ENCODE measurements at places on chromosomes 7 and 10.

DNA sequence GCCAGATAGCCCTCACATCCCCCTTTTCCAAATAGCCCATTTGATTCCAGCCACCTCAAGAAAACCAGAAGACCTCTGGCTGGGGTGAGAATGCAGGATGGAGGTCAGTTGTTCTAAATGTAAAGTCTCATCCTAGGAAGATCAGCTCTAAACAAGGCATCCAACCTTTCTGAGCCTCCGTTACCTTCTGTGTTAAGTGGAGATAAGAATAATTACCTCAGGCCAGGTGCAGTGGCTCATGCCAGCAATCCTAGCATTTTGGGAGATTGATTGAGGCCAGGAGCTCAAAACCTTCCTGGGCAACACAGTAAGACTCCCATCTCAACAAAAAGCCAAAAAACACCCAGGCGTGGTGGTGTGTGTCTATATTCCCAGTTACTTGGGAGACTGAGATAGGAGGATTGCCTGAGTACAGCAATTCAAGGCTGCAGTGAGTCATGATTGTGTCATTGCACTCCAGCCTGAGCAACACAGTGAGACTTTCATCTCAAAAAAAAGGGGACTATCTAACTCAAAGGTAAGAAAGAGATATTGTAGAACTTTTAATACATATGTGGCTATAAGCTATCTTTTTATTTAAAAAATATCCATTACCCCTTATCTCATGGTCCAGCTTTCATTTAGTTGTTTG is 43.5 kb downstream of the PRTFDC1 start:
- no peak for DNase-seq

DNA sequence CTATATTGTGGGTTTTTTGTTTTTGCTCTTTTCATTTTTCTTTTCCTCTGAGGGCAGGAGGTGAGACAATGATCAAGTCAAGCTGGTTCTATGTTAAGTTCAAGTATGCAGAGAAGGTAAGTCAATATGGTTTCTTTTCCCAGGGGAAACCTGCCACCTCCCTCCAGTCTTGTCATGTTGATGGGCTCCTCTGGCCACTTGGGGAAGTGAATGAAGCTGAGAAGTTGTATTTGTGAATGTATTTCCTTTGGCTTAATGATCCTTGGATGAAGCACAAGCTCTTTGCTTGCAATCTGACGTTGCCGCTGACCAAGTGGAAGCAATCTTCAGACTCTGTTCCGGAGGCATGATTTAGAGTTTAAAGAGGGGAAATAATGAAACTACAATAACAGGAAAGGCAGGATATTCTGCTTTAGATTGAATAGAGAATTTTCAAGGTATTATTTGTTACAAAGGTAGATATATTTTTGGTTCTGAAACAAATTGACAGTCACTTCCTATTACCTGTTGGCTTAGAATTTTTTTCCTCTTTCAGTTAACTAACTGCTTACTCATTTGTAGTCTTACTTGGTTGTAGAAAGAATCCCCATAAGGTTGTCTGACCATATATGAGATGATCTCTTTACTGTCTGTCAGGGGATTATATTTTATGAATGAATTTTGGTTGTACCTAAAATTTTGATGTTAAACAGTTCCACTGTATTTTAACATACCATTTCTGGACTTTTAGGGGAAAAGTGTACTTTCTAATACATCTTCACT is 369.6 kb downstream of the AUTS2 start:
- DNase-seq, result no peak

DNA sequence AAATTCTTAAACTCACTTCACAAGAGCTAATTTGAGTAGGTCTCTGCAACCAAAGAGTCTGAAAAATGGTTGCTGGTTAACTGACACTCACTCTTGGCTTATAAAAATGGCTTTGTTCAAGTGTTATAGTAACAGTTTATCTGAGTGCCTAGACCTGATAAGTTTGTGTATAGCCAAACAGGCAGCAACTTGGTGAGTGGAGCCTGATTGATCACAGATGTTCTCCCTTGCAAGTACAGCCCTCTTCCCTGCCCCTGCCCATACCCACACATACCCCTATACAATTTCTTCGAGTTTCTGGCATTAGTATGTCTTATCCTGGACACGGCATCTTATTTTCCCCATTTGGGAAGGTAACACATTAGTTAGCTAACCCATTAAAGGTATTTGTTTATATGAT is 149.5 kb downstream of the SLC16A9 start:
- no peak for DNase-seq

- no peak for DNase-seq
Measured at GRCh38 chr7:47604496-47604890, 22.6 kb upstream of the TNS3 start.

DNA sequence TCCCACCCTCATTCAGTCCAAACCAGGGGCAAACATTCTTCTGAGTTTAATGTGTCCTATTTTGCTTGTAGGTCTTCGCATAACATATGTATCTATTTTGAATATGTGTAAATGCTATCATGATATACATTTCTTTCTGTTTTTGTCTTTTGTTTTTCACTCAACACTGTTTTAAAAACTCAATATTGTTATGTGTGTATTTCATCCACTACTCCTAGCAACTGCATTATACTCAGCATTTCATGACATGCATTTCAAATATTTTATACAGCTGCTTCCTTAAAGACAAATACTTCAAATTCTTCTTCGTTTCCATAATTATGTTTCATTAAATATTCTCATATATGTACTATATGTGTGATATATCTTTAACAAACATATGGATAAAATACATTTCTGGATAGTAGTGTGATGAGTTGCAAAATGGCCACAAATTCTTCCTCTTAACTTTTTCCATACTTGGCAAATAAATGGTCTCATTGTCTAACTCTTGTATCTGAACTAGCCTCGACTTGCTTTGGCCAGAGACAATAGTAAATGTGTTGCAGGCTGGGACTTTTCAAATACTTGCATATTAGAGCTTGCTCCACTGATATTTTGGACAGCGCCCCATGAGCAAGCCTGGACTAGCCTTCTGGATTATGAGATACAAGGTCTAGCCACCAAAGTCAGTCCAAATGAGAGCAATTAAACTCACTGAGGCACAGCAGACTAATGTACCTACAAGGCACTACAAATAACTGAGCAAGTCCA is 539.7 kb upstream of the KCND2 start:
- no peak for DNase-seq

GRCh38 chr10:42802876-42803275 is 20.3 kb downstream of the BMS1 start:
- DNase-seq, result no peak

GRCh38 chr7:95342642-95343307 is 18.4 kb upstream of the PON1 start:
- DNase-seq, result no peak

All from activated CD4-positive, alpha-beta T cell treated with anti-CD3 and anti-CD28 coated beads, Interleukin-2, amount 50 U/mL, for 1 hour (primary cell).